ENCODE measurements at places on chromosomes 6 and 20.

- no peak for DNase-seq
Measured at GRCh38 chr20:19889011-19889953, 127.9 kb upstream of the NAA20 start.

DNA sequence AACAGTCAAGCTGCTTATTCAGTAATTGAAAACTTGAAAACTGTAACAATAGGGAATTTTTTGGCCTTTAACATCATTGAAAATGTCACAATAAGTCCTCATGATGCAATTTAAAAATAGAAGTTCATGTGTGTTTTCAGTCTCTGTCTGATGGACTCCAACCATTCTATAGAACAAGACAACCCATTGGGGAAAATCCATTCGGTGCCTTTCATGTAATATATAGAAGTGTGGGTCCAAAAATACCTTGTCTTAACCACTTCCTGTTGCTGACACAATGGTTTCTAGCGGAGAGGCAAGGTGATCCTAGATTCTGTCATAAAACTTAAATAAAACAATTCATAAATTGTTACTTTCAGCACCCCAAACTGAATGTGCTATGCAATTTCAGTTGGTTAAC is 1131.3 kb upstream of the MAP3K7 start:
- no peak for DNase-seq

DNA sequence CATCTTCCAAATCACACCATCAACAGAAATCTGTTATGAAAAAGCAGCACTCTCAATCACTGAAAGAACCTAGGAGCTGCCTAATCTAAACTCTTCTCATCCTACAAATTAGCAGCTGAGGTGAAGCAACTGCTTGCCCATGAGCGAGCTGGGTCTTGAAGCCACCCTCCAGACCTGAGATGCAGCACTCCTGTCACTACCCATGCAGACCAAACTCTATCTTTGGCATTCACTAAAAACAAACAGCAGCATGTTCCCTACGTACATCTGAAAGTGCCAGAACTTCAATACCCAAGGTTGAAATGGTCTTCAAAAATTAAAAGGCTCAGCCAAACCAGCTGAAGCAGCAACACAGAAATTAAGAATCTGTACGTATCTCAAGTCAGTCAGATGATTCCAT is 14.3 kb downstream of the ADNP start:
- no peak for DNase-seq

DNA sequence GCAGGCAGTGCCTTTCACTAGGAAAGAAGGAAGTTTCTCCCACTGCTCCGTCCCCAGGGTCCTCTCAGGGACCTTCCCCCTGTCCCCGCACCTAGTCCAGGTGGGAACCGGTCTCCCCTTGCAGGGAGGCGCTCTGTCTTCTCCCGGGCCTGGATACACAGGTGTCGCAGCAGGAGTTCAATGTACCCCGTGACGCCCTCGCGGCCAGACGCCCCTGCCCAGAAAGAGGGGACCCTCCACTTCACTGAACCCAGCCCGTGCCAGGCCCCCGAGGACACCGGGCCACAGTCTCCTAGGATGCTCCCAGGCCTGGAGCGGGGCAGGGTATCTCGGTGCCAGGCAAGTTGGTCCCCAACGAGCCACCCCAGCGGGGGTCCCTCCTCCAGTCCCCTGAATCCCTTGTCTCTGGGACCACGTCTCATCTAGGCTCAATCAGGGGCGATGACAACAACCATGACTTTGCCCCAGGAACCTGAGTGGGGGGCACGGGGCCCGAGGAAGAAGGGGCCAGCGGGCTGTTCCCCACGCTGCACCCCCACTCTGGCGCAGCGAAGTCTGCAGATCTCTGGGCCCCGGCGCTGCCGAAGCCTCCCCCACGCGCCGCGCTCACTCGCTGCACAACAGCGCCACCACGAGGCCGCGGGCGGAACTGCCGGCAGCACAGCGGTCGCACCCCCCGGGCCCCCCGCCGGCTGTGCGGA is 103.0 kb downstream of the EDN3 start:
- DNase-seq: peak; percentile 46

DNA sequence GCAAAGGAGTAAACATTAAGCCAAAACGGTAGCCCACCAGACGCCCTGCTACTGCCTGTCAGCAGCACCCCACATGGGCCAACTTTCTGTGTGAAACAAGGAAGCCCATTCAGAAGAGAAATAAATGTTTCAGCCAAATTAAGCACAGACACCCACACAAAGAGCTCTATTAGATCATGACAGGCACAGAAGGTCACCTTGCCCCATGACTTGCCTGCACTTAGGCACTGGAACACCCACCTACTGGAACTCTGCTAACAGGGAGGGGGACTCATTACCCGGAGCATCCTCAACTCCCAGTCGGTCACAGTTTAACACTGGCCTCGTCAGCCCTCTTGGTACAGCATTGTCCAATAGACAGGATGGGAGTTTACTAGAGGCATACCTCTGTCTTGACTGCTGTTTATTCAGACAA is 31.8 kb downstream of the GFOD1 start:
- no peak for DNase-seq

DNA sequence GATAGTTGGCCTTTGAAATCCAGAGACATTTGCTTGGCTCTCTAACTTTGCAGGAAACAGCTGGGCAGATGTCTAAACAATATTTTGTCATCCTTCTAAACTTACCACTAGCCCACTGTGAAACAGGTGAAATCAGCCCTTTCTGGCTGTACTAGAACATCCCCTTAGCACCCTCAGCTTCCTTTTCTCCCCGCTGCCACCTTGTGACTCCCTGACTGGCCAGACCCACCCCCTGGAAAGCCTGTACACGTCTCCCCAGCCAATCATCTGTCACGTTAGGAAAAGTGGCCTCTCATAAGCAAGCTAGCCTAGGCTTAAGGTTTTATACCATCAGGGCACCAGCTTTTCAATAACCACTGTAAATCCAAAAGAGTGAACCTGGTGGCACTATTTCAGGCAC is 88.6 kb upstream of the E2F3 start:
- DNase-seq: no peak

DNA sequence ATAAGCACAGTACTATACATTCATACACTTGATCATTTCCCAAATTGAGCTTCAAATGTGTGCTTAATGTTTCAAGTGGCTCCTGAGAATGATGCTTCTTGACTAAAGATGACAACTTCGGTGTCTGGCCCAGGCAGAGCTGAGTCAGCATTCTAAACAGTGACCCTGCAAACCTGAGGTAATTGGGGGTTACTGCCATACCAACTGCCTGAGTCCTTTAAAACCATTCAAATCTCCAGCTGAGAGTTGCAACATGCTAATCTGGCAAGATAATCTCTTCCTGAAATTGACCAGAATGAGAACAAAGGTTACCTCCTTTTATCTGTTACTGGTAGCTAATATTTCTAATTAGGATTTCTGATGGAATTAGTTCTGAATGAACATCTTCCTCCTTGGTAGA is 8.2 kb downstream of the BACH2 start:
- DNase-seq: no peak

DNA sequence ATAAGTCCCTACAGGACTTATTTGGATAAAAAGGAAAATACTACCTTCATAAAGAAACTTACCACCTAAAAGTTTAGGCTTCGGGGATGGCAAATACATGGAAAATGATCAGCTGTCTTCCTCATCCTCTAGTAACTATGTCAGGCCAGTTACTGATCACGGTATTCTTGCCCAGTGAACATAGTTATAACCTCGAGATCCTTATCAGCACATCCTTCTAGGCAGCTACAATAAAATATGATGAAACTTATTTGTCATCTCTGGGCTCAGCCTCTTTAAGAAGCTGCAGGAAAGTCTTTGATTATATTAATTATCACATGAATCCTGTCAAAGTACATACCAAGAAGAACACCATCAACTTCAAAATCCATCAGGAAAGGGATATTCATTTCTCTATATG is 41.8 kb downstream of the SF3B5 start:
- DNase-seq: no peak

DNA sequence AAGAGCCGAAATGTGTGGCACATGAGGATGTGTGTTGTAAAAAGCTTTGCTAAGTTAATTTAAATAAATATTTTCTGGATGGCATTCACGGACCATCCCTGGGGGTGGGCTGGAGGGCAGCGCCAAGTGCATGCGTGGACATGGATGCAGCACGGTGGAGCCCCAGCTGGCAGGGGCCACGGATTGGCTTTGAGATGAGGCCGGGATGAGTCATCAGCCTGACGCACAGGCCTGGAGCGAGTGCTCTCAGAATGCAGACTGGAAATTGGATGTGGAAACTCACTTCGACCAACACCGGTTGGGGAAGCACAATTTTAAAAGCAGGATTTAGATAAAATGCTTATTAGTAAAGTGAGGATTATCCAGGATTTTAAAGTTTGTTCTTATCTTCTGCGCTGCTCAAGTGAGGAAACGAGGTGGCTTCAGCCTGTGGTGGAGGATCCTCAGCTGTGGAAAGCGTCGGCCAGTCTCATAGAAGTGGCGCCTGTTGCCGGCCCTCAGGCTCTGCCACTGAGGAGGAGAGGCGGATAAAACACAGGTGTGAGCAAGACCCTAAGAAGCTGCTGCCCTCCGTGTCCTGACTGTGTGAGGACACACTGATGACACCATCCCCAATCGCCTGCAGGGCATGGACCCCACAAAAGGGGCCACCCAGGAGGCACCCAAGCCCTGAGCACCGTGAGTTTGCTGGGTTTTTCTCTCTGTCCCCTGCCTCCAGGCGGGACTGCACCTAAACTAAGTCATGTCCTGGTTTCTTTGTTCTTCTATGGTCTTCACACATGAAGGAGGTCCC is 279.7 kb downstream of the CDH4 start:
- no peak for DNase-seq

DNA sequence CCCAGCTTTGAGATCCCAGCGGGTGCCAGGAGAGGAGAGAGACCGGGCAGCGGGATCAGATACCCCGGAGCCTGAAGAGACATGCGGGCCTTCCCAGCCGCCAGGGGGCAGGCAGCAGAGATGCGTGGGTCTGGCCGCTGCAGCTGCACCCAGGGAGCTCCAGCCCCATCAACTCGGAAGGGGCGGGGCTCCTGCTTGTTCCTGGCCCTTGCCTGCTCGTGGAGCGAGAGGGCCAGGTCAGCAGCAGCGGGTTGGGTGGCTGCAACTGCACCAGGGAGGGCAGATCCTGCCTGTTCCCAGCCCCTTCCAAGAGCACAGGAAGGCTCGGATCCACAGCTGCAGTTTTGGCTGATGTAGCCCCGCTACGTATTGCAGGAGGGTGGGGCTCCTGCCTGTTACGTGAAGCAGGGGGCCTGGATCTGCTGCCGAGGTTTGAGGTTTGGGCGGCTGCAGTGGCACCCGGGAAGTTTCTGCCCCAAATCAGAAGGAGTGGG is 532.8 kb downstream of the RFPL4B start:
- no peak for DNase-seq

DNA sequence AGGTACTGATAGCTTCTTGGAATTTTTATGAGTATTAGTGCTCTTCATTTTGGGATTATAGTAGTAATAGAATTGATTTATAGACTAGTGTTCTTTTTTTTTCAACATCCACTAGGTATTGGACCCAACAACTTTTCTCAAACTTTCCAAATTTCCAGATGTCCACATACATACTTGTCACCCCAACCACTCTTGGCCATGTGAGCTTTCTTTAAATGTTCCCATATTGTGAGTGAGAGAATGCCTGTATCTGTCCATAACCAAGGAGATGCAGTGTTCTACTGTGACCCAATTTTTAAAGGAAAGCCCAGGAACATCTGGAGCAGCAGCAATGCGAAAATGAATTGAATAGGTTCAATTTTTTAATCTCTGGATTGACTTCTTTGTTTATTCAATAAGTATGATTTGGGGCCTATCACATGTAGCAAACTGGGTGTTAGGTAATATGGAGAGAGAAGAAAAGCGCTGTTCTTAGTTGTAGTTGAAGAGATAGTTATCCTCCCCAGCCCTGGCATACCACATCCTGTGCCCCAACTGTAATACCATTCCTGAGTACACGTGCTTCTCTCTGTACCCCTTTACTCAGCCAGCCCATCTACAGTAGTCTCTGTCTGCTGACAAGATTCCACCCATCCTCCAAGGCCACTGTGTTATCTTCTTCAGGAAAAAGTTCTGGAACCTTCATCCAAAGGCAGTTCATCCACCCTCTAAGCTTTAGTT is 116.8 kb upstream of the SUPT3H start:
- peak; percentile 17 for DNase-seq

DNA sequence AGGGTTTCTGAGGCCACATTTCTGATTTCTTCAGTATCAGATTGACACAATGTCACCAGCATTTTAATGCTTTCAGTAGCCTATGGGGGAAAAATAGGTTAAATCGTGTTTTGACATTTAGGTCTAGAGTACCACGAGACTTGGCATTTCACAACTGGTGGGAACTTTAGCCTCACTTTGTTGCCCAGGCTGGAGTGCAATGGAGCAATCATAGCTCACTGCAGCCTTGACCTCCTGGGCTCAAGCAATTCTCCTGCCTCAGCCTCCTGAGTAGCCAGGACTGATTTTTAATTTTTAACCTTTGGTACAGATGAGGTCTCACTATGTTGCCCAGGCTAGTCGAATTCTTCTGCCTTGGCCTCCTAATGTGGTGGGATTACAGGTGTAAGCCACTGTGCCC is 11.0 kb upstream of the ARMH2 start:
- DNase-seq: no peak

GRCh38 chr6:47737406-47737805 is 39.0 kb downstream of the ADGRF4 start:
- no peak for DNase-seq

DNA sequence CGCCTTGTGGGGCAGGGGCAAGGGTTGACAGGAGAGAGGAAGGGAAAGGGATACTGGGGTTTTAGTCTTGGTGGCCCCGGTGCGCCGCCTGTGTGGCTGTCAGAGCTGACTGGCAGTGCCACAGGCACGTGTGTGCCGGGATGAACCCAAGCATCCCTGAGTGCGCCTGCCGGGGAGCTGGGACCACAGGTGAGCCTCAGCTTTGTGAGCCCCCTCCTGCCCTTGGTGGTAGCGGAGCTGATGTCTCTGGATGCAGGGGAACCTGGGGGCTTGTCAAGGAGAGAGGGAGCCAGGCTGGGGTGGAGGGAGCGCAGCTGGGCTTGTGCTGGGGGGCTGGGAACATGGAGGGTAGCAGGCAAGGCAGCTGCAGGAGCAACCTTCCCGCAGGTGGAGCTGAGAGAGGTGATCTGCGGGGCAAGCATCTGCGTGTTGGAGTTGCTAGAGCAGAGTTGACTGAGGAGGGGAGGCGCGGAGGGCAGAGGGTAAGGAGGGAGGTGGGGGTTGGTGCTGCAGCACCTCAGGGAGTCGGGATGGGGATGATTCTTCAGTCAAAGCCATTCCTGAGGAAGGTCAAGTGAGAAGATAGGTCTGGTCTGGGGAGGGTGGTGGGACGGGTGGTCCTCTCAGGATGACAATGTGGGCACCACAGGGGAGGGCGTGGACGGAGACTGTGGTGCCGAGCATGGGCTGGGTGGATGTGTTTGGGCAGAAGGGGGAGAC is 28.1 kb downstream of the PYGB start:
- DNase-seq: no peak

- no peak for DNase-seq
Measured at GRCh38 chr6:4405621-4406212, 270.3 kb upstream of the ECI2 start.

DNA sequence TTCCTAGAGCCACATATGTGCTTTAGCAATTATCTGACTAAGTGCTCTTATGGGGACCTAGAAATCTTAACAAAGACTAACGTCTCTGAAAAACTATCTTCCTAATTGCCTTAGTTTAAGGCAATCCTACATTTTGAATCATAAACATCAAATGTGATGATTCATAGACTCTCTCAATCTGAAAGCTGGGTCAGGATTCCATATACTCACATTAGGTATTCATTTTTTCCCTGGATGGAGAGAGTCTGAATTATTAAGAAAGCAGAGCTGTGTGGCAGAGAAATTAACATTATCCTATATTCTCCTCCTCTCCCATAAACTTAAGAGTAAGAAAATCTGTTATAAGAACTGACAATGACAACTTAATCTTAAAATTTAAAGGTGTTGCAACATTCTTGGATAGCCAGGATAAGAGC is 1.6 kb upstream of the PRL start:
- DNase-seq: no peak

GRCh38 chr6:152978058-152978457 is 4.8 kb downstream of the FBXO5 start:
- no peak for DNase-seq
